NAMALWA (cell line): ENCODE measurements at places on chromosomes 3 and 15.
A peak's percentile ranks its signal among the peaks of the same experiment; 100 is the strongest.

- DNase-seq = no peak
Measured at GRCh38 chr3:190306513-190307163, 15.6 kb downstream of the CLDN1 start.

DNA sequence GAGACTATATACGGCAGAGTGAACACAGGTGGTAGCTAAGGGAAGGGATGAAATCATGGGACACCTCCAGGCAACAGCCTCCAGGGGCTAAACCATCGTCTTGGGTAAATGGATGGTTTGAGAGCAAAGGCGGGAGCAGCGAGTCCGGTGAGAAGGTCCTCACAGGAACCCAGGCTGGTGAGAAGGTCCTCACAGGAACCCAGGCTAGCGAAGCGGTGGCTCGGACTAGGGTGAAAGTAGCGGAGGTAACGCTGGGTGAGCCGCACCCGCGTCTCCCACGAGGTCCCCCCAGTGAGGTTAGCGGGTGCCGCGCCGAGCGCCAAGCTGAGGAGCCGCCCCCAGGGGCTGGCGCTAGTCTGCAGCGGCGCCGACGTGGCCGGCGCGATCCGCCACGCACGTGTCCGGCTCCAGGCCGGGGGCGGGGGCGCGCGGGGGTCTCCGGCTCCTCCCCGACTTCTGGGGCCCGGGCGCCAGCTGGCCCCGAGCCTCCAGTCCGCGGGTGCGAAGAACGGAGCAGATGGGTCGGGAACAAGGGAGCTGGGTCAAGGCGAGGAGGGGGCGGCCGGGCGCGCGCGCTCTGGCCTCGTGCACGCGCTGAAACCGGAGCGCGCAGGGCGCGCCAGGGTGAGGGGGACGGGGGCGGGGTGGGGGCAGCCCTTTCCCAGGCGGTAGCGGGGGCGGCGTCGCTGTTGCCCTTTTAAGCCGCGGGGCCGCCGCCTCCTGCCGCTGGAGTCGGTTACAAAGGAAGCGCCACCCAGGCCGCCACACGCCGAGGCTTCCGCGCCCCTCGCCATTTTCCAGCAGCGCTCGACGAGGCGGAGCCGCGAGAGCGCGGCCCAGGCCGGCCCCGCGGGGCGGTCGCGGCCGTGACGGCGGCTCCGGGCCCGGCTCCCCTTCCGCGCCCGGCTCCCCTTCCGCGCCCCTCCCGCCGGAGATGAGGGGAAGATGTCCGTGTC is at the start of gene UBE2Q2:
UBE2Q2 (plus strand) TSS at position 726 of the 956 bp plus-strand sequence; CDS start at position 946, 220 bp downstream.
- DNase-seq = peak; percentile 78

- peak; percentile 31 for DNase-seq
Measured at GRCh38 chr3:99532246-99532645, 106.1 kb upstream of the COL8A1 start.

GRCh38 chr3:134903837-134904236 is 108.8 kb downstream of the EPHB1 start:
- no peak for DNase-seq

DNA sequence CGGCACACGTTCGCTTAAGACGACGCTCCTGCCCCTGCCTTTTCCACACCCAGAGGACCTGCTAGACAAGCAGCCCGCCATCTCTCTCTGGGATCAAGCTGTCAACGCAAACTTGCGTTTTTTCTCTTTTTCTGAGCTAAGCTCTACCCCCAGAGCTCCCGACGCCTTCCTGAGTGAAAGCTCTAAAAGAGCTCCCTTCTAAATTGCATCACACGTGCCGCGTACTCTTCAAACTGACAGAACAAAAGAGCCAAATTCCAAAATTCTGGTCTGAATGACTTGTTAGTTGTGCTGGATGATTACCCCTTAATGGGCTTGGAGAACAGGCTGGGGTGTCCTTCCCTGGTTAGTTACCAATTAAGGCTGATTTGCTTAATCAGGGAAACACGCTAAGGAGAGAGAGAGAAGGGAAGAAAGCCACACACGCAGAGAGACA is 81.2 kb downstream of the MDFIC2 start:
- no peak for DNase-seq

DNA sequence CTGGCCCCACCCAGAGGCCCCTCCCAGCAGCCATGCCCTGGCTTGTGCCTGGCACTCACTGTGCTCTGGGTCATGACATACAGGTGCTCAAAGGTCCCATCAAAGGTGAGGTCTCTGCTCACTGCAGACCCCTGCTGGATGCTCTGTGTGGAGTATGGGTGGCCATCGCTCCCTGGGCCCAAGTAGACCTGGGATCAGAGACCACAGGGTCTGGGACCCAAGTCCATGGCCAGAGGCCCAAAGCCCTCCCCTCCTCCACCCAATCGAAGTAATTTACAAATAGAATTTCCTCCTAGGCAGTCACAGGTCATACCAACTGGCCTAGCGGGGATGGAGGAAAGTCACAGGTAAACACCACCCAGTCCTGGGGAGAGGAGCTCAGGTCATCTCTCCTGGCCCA is 7.6 kb downstream of the PLXNB1 start:
- DNase-seq = no peak

- peak; percentile 54 for DNase-seq
Measured at GRCh38 chr3:50971487-50971924, 296.8 kb downstream of the DOCK3 start.

DNA sequence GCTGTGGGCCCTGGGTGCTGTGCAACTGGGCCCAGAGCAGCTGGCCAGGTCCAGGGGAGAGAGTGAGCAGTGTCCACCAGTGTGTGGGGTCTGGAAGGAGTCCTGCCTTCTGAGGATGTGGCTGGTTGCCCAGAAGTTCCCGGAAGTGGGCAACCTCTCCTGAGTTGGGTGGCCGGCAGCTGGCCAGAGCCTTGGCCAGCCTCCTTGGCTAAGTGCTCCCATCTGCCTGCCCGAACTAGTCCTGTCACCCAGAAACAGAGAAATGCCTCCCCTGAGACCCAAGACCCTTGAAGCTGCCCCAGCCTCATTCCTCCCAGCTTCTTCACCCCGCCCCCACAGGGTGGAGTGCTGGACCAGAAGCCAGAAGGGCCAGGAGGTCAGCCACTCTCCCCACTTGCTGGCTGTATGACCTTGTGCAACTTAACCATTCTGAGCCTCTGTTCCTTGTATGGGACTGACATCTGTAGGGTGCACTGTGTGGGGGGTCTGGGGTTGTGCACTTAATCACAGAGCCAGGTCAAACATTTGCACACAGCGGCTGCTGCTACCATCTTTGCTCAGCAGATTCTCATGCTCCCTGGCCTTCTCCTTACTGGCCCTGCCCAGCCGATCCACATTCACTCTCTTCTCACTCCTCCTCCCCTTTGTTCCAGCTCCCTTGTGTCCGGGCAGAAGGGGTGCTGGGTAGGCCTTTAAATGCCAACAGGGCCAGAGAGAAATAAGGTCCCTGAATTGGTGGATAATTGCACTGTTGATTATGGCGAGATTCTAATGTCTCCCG is 7.5 kb upstream of the ALAS1 start:
- no peak for DNase-seq

- no peak for DNase-seq
Measured at GRCh38 chr15:95574053-95574452, 756.4 kb upstream of the NR2F2 start.

GRCh38 chr3:141094790-141095545 is 43.8 kb downstream of the SPSB4 start:
- DNase-seq = no peak

- DNase-seq = no peak
Measured at GRCh38 chr3:52021489-52022268, 26.0 kb upstream of the RPL29 start.

GRCh38 chr3:146156095-146156494 is 4.9 kb downstream of the PLOD2 start:
- DNase-seq = no peak

DNA sequence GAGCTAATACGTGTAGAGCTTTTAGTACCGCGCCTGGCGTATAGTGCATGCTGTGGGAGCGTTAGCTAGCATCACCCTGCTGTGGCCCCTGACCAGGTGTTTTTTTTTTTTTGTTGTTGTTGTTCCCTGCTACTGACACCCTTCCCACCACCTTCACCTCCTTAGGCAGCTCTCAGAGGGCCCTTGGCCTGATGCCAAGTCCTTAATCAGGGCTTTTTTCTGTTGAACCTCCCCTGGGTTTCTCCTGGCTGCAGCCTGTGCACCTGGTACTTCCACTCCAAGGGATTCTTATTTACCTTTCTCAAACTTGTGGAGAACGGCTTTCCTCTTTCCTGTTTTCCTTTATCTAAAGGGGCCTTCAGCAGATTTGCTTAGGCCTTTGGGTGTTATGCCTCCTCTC is 53.3 kb downstream of the SLC7A14 start:
- DNase-seq = no peak

DNA sequence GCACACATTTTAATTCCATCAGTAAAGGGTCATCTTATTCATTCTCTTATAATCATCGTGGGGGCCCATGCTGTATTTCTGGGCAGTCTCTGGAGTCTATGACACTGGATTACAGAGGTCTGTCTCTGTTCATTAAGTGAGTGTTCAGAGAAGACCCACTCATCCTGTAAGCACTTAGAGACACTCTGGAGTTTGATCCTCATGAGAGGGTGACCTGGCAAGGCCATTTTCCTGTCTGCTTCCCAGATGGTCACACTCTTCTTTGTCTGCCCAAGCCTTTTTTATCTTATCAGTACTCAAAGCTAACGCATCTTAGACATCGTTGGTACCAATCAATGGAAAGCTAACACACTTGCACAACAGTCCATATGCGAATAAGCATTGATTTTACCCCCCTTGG is 333.1 kb downstream of the RORA start:
- DNase-seq = no peak

DNA sequence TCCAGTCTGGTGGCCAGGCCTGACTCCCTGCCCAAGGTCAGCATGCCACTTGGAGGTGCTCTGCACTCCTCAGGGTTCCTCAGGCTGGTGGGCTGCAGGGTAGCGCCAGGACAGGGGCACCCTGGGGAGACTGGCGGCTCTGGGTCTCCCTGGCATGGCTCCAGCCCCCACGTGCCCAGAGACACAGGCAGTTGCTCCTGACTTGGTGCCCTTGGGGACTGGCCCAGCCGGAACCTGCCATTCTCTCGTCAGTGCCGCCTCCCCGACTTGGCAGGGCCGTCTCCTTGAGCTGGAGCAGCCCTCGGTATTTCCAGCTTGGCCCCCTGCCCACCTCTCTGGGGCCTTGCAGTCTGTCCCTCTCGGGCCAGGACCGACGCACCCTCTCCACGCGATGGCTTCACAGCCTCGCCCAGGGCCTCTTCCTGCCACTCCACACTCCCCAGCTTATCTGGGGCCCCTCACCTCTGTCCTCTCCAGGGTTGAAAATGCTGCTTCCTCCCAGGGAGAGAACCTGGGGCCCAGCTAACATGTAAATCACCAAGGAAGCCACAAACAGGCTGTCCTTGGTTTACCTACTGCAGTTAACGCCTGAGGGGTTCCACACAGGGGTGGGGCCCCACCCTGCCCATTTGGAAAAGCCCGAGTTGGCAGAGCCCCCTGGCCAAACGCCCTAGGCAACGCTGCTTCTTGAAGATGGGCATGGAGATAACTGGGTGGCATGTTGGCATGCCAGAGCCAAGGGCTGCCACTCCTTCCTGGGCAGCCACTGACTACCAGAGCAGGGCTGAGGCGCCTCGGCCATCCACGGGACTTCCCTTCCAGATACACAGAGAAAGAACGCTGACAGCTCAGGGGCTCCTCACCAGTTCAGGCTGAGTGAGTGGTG is 61.4 kb downstream of the SMAD6 start:
- DNase-seq = no peak

DNA sequence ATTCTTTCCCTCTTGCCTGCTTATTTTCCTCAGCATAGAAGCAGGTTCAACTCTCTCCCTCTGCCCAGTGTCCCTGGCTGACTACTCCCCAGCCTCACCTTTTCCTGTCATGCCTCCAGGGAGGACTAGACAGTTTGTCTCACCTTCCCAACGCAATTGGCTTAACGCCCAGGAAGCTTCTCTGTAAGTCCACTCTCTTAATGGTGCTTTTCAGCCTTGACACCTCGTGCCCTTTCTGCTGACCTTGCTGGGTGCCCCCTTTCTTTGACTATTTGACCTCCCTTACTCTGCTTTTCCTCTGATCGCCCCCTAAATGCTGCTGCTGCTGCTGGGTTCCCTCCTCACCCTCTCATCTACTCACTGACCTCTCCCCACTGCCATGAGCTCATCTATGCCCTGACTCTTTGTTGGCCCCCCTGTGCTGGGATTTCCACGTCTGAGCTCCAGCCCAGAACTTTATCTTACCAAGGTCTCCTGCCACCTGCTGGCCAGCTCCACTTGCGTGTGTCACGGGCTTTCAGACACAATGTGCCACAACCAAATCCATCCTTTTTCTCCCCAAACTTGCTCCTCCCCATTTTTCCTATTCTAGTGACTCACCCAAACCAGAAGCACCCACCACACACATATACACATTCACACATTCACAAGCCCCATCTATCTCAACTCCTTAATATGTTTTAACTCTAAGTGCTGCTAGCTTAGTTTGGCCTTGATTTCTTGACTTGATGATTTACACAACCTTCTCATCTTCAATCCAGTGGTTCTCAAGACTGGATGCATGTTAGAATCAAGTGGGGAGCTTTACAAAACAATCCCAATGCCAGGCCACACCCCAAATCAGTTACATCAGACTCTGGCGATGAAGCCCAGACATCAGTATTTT is 16.6 kb downstream of the EPB42 start:
- peak; percentile 61 for DNase-seq

DNA sequence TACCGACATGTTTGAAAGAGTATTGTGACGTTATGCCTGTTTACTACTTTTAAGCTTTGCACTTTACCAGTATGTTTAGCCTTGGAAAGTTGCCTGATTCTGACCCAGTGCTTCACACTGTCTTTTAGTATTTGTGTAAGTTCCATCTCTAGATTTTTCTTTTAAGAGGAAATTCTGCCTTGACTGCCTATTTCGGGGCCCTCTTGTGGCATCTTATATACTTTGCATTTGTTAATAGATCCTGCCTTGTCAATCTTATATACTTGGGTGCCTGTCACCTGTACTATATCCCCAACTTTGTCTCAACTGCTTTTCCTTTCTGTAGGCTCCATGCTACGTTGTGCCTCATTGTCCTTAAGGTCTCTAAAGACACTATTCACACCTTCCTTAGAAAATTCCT is 244.6 kb downstream of the STXBP5L start:
- peak; percentile 34 for DNase-seq

DNA sequence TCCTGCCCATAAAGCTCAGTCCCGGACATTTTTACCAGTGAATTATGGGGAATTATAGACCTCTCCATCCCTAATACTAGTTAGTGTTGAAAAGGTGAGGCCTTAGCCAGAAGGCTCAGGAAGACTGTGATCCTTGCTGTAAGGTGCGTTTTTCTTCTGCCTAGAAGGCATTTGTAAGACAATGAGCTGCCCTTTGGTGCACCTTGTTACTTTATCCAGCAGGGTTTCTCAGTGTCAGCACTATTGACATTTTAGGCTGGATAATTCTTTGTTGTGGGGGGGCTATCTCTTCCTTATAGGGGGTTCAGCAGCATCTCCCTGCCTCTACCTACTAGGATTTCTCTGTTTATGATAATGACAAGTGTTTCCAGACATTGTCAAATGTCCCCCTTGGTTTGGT is 108.1 kb upstream of the ABHD17C start:
- DNase-seq = no peak

DNA sequence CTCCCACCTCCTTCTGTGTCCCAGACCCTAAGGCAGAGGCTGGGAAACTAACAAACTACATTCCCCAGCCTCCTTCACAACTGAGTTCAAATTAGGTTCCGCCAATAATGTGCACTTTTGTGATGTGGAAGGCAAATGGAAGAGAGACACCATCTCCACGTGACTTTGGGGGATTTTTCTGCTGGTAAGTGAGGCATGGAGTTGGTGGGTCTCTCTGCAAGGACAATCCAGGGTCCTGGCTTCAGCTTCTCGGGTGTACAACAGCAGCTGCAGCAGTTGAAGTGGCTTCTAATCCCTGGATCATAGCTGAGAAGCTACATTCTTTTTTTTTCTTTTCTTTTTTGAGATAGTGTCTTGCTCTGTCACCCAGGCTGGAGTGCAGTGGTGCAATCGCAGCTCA is 58.9 kb upstream of the GATA2 start:
- DNase-seq = no peak

- peak; percentile 93 for DNase-seq
Measured at GRCh38 chr3:196739671-196740480, at the start of gene PAK2. TSS of gene PAK2 (plus strand) at chr3:196739857. CDS start at chr3:196782647, 42,790 bp downstream.
